ENCODE measurements at places on chromosomes 4 and X. TPM values are rescaled to one million over a fixed set of nuclear protein-coding genes. Genes with fewer than 3 reads are reported as not detected.

DNA sequence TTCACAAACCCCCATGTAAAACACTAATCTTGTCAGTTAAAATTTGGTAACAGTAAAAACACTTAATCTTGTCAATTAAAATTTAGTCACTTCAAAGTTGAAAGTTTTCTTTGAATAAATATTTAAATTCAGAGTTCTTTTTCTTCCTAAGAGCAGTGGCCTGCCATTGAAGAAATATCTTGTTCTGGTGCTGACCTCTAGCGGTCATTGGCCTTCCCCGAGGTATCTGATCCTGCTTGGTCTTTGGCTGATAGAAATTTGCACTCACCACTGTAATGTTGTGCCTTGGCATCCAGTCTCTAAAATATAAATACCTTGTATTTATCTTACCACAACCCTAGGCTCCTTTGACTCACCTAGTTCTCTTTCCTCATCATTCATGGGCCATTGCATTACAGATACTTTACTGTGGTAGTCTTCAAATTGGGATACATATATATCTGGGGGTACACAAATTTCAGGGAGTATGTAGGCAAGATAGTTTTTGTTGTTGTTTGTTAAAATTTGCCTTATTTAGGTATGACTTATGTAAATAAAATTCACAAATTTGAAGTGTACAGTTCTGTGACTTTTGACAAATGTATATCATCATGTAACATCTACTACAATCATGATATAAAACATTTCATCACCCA is 6.7 kb upstream of the ART3 start:
- peak; percentile 63 for DNase-seq

- DNase-seq = no peak
These were observed 10.9 kb downstream of the PPP2R2C start for GRCh38 chr4:6461301-6462165.

The RPS6KA6 gene
- polyA plus RNA-seq = 11.2 TPM

- DNase-seq = no peak
These were observed 152.2 kb downstream of the CBLL2 start for GRCh38 chrX:22424919-22425318.

DNA sequence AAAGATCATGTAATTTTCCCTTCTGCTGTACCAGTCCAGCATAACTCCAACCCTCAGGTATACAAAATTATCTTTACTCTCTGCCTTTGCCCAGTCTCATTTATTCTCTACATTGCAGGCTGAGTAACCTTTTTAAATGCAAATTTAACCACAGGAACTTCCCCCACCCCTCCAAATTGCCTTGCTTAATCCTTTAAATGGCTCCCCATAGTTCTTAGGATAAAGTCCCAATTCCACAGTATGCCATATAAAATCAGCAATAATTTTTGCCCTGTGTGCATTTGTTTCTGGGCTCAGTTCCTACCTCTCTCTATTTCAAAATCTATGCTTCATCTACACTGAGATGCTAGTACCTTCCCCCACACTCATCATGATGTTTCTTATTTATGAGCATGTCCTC is 879.7 kb downstream of the RPA4 start:
- DNase-seq = no peak

DNA sequence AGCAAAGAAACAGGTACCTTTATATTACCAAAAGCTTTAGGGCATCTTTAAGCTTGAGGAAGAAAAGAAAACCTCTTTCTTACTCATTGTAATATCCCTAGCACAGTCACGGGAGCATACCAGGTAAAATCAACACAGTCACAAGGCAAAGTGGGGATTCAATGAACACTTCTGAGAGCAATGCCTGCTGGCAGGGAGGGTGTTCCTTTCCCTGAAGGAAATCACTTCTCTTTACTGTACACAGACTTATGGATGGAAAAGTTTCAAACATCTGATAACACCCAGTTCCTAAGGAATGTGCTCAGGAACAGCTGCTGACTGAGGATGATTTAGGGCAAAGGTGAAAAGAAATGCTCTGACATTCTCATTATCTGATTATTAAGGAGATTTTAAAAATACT is 94.8 kb downstream of the MAML3 start:
- DNase-seq = no peak
